ENCODE measurements at places on chromosomes 1 and 21.

GRCh38 chr1:52877554-52877953 is 35.0 kb downstream of the ZYG11A start:
- no peak for DNase-seq

DNA sequence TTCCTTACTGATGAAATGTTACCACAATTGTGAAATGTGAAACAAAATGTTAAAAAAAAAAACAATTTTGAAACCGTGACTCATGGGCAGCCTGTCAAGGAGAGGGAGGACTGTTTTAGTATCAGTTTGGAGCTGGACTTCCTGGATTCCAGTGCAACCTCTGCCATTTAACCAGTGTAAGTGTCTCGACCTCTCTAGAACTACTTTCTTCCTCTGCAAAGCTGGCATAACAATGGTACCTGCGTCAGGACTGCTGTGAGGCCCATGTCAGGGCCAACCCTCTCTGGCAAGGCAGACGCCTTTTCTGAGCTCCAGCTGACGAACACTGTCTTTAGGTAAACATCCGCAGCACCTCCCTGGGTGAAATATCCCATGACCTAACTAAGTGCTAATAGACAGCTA is 20.9 kb downstream of the URB1 start:
- DNase-seq: no peak

- DNase-seq: no peak
Observed at GRCh38 chr1:43305461-43305860, 4.7 kb downstream of the TIE1 start.

GRCh38 chr1:198295225-198295624 is 138.4 kb downstream of the NEK7 start:
- DNase-seq: no peak

DNA sequence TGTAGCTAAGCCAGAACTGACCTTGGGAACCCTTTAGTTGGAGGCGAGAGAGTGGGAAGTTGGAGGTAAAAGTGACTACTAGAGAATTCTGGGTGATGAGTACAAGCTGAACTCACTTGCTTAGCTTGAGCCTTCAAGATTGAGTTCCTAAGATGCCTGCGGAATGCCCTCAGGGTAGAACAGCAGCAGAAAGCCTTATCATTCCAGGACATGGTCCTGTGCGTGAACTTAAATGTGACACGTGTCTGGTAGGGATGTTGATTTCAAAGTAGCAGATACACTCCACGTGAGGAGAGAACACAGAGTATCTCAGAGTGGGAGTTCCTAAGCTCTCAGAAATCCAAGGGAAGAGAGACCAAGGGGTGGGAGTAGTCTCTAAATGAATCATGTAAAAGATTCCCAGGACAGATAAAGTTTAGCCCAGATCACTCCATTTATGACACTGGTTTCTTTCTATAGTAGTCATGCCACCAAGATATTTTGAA is 60.1 kb downstream of the KCNK1 start:
- no peak for DNase-seq

DNA sequence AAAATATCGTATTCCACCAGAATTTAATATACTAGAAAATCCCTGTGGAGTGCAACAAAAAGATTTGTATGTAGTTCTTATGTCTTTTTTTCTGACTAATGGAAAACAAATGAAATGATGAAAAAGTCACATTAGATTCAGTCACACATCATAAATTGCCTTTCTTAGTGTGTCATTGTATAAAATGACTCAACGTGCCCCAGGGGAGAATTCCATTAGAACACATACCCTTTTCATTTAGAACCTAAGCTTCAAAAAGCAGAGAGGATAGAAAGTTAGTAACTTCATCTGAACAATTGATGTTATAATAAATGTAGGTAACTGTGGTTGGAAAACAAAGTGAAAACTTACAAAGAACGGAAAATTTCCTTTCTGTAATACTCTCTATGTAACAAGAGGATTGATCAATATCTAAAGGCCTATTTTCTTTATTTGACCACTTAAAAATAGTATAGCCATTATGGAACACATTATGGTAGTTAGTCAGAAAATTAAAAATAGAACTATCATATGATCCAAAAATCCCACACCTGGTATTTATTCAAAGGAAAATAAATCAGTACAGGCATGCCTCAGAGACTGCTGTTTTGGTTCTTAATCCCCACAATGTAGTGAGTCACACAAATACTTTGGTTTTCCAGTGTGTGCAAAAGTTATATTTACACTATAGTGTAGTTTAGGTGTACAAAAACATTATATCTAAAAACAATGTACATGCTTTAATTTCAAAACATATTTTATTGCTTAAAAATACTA is 1016.1 kb downstream of the KCNT2 start:
- DNase-seq: no peak

DNA sequence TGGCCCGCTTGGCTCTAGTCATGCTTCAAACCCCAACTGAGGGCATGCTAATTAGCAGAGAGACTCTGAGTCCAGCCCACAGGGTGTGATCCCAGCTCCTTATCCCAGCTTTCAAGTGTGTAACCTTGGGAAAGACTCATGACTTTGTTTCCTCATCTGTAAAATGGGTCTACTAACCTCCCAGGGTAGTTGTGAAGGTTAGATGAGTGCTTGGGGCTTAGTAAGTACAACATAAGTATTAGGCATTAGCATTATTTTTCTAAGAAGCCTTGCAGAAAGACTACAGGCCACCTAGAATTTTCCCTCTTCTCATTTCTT is 2.8 kb downstream of the MYOM3 start:
- no peak for DNase-seq

- no peak for DNase-seq
Observed at GRCh38 chr1:230797942-230798365, 50.8 kb downstream of the CAPN9 start.

DNA sequence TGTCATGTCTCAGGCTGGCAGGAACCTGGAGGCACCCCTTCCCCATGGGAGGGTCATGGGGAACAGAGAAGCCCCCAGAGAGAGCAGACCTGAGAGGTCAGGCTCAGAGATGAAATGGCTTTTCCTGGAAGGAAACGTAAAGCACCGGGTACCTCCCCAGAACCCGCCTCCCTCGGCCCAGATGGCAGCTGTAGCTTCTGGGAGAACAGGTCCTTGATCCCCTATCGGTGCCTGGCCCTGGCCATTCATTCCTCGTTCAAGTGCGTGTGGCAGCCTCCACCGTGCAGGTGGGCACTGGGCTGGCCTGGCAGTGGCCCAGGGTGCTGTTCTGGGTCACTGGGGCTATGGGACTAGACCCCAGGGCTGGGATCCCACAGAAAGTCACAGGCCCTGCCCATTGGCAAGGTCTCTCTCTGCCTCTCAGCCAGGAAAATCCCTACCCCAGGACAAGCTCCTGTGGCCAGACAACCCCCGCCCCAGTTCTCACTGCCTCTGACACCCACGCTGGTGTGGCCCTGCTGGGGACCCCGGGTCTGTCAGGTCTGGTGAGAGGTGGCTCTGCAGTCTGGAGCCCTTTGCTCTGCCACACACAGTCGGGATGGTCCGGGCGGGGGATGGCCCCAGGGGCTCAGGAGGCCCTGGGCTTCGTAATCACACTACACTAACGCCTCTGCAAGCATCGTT is 183.2 kb upstream of the VAMP3 start:
- no peak for DNase-seq

GRCh38 chr1:29473161-29473855 is 237.0 kb downstream of the PTPRU start:
- no peak for DNase-seq

GRCh38 chr1:96049759-96050409 is 671.7 kb upstream of the PTBP2 start:
- no peak for DNase-seq

DNA sequence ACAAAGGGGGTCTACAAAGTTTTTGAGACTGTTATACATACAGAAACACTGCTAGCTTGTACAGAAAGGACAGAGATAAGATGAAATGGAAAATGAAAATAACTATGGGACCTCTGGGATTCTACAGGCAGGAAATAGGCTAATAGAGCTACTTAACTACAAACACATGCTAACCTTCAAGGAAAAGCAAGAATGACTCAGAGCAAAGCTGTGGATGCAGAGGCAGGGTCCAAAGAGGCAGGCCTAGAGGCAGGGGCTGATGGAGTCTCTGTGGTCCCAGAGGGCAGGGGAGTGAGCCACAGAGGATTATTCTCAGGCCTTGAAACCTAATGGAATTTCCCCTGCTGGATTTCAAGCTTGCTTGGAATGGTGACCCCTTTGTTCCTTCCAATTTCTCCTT is 18.7 kb upstream of the GOLT1A start:
- no peak for DNase-seq

GRCh38 chr1:80083892-80084291 is 1077.4 kb upstream of the ADGRL4 start:
- no peak for DNase-seq

- no peak for DNase-seq
Observed at GRCh38 chr1:37480581-37481288, 6.4 kb downstream of the ZC3H12A start.

- no peak for DNase-seq
Observed at GRCh38 chr21:41926807-41927171, 27.0 kb downstream of the C2CD2 start.

GRCh38 chr1:168330285-168330684 is 49.6 kb downstream of the TBX19 start:
- no peak for DNase-seq

DNA sequence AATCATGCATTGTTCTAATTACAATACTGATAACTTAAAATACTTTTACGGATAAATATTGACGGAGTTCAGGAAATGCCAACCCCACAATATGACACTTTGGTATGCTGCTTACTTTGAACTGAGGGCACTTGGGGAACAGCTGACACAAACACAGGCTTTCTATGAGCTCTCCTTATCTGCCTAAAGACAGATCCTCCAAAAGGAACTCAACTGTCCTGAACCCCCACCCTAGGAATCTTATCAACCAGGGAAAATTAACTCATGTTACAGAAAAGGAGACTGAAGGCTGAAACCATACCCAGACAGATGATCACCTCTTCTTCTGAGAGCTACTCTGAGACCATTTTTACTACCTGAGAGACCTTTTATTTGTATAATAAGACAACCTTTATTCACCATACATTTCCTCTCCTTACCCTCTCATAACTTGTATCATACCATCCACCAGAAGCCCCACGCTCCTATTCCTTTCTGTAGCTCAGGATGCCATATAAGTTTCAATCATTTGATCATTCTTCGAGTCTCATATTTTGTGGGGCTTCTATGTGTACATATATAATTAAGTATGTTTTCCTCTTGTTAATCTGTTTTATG is 239.5 kb downstream of the FAF1 start:
- DNase-seq: no peak

GRCh38 chr1:202311875-202312635 is 29.7 kb downstream of the UBE2T start:
- DNase-seq: no peak

DNA sequence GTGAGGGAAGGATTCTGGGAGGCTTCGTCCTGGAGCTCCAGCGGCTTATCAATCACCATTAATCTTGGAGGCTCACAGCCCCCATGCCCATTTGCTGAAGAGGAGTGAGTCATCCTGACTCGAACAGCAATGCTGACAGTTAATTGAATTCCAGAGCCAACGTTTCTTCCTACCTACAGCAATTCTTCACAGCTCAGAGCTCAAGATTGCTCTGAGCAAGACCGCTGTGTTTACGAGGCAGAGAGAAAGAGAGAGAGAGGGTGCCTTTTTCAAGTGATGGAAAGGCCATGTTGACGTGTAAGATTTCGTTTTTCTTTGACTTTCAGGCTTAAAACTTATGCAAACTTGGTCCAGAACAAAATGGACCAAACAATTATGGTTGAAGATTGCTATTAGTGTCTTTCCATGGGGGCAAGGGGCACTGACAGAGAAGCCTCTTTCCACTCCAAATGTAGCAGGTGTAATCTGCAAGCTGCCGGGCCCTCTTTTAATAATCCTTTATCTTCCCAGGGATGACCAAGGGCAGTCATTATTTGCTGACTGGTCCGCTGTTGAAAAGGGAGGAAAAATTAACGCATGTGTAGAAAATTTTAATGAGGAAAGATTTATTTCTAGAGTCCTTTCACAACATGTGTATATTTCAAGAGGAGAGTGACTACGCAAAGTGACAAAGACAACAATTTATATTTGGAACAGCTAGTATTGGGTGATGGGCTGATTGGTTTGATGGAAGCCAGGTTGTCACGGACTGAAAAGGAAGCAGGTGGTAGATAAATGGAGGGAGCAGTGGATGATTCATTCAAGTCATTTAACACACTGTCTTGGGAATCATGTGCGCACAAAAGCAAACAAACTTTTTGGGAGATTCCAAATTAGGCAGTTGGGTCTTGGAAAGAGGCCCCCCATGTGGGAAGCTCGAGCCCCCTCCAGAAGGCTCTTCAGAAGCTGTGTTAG is 136.1 kb upstream of the IRF2BP2 start:
- DNase-seq: no peak

DNA sequence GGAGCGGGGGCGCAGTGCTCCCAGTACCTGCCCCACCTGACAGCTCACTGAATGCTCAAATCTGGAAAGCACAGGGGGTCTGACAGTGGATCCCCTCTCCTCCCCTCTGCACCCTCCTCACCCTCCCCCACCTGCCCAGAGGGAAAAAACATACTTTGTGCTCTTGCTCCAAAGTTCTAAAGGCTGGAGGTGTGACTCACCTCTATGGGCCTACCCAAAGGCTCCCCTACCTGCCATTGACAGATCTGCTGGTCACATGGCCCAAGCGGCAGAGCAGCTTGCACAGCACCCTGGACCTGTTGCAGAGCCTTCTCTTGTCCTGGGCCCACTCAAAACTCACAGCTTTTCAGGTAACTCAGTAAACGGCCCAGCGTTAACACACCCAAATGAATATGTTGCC is 55.7 kb downstream of the ADSS2 start:
- DNase-seq: no peak

- DNase-seq: no peak
Observed at GRCh38 chr1:101291562-101292380, 55.0 kb downstream of the S1PR1 start.

DNA sequence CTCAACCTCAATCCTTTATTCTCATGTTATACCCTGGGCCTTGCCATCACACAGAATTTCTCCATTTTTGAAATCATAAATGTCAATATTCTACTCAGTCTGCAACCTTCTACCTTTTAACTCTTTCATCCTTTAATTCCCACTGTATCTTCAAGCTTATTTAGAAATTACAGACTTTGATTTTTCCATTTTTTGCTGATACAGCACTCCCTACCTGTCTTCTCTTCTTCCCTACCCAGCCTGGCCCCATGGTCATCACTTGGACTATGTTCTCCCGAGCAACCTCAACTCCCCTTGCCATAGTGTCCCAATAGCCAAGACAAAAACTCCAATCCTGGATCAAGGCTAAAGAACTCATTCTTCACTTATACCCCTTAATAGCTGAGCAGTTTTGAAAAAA is 14.6 kb downstream of the WARS2 start:
- no peak for DNase-seq

DNA sequence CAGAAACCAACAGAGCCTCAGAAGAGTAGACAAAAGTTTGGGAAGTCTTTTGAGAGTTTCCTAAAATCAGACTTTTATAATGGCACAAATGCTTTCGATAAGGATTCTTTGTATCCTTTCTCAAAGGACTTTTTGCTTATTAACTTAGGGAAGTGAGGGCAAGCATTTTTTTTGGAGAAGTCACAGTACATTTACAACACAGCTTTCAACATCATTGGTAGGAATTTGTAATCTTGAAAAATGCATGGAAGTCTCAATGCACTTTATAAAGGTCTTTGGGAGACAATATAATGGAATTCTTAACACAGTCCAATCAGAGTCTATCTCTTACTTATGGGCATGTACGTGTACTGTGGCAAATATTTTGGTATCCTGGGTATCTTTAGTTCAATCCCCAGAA is 325.8 kb upstream of the NR5A2 start:
- no peak for DNase-seq

All from activated T-cell treated with anti-CD3 and anti-CD28 coated beads for 24 hours (primary cell).